Esophagus squamous epithelium (tissue), 5 donors: ENCODE measurements at places on chromosomes 7 and 10.

DNA sequence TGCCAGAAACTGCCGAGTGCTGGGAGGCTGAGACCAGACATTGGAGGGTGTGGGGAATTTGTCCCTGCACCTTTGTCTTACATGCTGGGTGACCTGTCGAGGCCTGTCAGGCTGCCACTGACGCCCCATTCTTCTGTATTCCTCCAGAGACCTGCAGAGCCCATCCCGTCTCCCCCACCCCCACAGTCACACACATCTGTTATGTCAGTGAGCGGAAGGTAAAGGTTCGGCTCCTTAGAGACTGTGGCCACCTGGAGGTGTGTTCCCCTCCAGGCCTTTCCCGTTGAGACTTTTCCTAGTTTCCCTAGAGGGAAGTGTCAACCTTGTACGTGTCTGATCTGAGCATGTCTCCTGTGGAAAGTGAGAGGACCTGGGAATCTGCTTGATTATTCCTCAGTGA is 84.5 kb downstream of the ATXN7L1 start:
- no peak for DNase-seq

- DNase-seq = no peak
Measured at GRCh38 chr7:98294798-98295382, 13.4 kb downstream of the BRI3 start.

DNA sequence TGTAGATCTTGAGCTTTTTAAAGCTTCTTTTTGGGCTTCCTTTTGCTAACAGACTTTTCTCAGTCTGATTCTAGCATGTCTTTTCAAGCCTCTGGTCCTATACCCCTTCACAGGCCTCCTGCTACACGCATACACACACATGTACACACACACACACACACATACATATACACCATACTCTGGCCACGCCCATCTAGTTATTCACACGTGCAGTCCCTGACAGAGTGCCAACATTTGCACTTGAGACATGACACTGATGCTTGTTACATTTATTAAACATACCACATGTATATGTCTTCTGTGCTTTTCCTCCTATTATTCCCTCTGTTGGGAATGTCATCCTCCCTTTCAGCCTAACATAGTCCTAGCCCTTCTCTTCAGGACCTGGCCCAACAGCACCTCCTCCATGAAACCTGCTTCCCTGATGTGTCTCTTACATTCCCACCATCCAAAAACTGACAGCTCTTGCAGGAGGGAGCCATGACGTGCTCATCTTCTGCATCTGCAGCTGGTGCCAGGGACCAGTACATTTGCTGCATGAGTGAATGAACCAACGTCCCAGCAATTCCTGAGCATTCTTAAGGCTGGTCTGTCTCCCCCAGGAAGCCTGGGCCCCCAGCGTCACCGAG is 222.1 kb downstream of the ARHGAP12 start:
- DNase-seq = no peak

- DNase-seq = no peak
Measured at GRCh38 chr10:17607060-17607459, 10.1 kb downstream of the HACD1 start.

DNA sequence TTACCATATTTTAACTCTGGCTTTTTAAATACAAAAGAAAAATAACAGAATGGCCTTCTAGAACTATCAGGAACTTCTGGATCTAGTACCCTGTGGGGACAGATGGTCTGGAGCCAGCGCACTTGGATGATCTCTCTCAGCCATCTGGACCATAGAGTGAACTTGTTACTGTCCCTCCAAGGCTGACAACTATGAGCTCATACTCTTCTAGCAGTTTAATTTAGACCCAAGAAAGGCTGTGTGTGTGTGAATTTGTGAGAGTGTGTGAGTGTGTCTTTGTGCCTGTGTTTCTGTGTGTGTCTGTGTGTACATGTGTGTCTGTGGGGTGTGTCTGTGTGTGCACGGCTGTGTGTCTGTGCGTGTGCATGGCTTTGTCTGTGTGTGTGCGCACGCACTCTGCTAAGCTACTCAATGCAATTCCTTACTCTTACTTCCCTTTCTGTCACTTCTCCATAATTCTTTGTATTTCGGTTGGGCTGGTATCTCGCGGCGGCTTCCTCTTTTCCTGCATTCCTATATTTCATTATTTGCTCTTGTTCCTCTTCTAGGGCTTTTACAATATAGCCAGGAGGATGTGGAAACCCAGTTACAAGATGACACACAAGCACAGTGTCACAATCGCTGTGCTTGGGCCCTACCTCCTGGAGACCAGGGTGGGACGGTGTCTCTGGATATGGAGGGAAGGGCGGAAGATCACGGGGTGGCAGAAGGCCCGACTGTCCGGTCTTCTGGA is 51.9 kb downstream of the IKZF1 start:
- DNase-seq = no peak

DNA sequence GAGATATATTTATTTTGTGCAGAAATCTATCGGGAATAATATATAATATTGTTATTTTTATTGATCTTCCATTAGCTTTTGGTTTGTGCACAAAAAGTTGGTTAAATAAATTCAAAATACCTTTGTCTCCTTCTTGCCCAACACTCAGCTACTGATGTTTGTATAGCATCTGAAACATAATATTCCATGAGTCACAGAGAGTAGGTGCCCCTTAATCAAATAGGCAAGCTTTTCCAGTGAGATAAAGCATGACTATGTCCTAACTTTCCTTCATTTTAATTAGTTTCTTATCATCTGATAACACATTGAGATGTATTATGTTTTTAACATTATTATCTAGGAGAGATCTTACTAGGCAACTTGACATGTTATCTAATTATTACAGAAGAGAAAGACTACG is 432.2 kb downstream of the KIF20B start:
- DNase-seq = no peak

DNA sequence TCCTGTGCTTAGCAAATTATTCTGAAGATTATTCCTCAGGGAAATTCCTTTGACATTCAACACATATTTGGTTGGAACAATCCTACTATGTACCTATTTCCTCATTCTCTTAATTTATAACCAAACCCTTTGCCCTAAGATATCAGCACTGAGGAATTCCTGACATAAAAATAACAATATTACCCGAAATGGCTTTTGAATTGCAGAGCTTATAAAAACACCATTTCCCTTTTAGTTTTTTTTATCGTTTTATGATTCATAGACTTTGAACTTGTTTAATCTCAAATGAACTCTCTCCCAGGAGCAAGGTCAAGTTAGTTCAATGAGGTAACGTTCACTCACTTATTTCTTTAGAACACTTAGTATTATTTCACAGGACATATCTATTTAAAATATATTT is 7.7 kb upstream of the ABCB1 start:
- DNase-seq = no peak

DNA sequence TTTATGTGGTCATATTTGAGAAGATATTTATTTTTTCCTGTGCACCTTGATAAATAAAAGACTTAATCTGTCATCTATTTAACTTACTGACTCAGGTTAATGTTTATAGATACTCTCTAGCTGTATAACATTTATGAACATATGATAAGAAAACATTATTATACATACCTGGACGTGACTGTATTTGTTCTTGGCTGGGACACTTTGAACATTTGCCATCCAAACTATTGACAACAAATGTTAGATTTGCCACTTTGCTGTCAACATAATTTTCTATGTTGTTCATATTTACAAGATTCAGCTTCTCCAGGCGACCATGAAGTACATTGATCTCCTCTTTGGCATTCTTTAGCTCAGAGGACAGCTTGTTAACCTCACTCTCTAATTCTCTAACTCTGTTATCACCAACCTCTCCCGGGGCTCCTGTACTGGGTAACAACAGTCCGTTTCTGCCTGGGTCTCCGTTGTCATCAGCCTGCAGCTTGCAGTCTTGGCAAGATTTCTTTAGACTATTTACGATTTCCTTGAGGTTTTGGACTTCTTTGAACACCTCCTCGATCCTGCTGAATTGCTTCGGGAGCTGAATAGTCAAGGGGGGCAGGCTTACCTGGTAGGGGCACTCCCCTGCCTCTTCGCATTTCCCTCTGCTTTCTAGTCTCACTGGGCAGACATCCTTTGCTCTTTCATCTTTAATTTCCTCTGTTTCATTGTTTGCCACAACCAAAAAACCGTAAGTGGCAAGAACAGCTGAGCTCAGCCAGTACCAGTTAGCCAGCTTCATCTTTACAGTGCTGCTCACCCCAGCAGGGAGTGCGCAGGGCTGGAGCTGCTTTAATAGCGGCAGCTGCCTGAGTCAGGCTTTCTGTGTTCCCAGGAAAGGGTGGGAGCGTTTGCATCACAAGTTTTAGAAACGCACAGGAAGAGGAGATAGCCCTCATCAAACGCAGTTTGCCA is at the start of gene FGL2:
Gene FGL2 (minus strand): TSS at position 807 of the 954 bp plus-strand sequence. CDS start 26 bp downstream, at position 781.
- no peak for DNase-seq

DNA sequence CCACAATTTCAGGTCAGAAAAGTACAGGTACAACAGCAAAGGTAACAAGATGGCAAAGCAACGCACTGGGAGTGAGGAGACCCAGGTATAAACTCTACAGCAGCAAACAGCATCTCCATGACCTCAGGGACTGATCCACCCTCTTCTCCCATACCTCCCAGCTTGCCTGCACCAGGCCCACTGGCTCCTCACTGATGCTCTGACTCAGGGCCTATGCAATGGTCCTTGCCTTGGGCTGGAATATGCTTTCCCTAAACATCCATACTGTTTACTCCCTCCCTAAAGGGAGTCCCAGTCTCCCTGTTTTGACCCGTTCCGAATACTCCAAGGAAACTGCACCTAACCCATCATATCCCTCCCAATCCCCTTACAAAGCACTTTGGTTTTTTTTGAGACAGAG is 60.4 kb downstream of the UPF2 start:
- no peak for DNase-seq

DNA sequence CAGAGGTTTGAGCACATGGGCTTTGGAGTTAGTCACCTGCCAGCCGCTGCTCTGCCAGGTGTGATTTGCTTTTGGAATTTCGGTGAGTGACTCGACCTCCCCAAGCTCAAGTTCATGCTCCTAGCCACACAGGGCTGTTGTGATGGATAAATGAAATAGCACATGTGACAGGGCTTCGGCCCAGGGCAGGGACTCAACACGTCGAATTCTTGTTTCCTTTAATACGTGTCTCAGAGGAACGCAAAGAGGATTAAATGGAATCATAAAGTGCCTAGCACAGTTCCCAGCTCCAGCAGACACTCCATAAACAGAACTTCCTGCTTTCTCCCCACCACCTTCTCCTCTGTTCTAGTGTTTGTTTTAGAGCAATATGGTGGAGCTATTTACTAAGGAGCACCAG is 88.3 kb upstream of the CHST15 start:
- no peak for DNase-seq

- no peak for DNase-seq
Measured at GRCh38 chr10:6802759-6803426, 222.8 kb upstream of the PRKCQ start.

DNA sequence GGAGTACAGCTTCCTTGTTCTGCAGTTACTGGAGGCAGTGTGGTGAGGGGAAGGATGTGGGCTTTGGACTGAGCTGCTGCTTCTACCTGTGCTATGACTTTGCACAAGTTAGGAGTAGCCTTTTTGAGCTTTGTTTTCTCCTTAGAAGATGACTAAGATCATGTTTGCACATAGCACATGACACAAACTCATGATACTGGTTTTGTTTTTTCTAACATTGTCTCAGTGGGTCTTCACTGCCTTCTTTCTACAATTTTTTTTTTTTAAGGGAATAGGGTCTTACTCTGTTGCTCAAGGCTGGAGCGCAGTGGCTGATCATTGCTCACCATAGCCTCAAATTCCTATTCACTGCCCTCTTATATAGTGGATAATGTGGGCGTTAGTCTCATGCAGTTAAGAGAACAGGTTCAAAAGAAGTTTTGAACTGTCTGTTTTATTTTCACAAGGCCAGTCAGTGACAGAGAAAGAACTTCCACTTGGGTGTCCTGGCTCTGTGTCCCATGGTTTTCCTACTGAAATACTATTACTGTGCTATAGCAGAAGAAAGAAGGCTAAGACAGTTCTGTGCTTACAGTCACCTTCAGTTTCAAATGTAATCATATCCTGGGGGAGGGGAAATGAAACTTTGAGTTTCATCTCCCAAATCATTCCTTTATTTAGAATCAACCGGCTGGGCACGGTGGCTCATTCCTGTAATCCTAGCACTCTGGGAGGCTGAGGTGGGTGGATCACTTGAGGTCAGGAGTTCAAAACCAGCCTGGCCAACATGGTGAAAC is 72.0 kb downstream of the KAT6B start:
- no peak for DNase-seq

DNA sequence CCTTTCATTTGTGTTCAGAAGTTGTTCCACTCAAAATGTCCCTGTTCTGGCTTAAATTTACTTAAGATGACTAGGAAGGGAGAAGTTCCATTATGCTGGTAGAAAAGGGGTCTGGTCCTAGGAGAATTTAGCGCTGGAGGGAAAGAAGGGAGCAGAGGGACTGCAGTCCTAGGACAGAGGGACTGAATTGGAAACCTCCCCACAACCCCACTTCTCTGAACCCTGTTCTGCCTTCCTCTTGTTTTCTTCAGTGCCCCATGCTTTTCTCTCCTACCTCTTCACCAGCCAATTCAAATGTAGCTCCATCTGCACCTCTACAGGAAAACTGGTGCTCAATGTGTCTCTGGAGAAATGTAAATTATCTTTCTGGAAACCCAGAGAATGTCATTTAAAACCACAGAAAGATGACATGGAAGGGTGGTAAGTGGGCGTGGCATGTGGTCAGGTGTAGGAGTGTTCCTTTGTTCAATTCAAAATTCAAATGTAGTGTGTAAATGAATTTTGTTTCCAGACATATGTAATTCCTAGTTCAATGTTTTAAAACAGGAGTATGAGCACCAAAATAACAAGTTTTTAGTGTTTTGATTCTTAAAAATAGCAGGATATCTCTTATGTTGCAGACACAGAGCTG is 24.0 kb upstream of the RHOBTB1 start:
- DNase-seq = no peak

DNA sequence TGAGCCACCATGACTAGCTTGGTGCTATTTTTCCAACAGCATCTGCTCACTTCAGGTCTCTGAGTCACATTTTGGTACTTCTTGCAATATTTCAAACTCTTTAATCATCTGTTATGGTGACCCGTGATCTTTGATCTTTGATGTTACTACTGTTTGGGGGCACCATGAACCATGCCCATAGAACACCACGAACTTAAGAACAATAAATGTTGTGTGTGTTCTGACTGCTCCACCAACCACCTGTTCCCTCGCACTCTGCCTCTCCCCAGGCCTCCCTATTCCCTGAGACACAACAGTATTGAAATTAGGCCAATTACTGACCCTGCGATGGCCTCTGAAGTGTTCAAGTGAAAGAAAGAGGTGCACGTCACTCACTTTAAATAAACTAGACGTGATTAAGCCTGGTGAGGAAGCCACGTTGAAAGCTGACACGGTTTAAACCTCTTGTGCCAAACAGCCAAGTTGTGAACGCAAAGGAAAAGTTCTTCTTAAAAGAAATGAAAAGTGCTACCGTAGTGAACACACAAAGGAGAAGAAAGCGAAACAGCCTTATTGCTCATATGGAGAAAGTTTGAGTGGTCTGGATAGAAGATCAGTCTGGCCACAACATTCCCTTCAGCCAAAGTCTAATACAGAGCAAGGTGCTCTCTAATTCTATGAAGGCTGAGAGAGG is 27.2 kb upstream of the ATP6V0A4 start:
- no peak for DNase-seq

- DNase-seq = no peak
Measured at GRCh38 chr7:101964680-101965452, 147.4 kb downstream of the CUX1 start.

- no peak for DNase-seq
Measured at GRCh38 chr7:107501593-107501992, 31.7 kb downstream of the GPR22 start.

- no peak for DNase-seq
Measured at GRCh38 chr7:15543256-15543655, 18.6 kb downstream of the AGMO start.

- DNase-seq = no peak
Measured at GRCh38 chr10:8072211-8072610, 17.7 kb downstream of the GATA3 start.

GRCh38 chr7:42014625-42015618 is 222.1 kb downstream of the GLI3 start:
- no peak for DNase-seq
